Activated CD4-positive, alpha-beta memory T cell treated with anti-CD3 and anti-CD28 coated beads for 36 hours (primary cell): ENCODE measurements at places on chromosomes 16 and 17.

DNA sequence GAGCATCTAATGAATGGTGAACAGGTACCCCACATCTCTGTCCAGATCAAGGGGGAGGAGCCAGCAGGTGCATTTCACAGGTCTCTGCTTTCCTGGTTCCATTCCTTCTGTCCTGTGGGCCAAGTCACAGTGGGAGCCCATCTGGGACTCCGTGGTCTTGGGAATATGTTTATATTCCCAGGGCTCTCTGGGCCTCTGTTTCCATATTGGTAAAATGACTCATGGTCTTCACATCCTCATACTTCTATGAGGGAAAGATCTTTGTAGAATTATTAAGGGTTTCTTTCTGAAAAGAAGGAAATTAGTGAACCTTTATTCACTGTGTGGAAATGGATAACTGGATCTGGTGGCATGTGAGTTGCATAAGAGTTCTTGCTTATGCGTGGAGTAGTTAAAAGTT lies 6.2 kb downstream of the MYOCD start:
- no peak overlapping the region for H3K27ac ChIP-seq
- no peak for DNase-seq
- H3K4me3 ChIP-seq, result no peak overlapping the region

DNA sequence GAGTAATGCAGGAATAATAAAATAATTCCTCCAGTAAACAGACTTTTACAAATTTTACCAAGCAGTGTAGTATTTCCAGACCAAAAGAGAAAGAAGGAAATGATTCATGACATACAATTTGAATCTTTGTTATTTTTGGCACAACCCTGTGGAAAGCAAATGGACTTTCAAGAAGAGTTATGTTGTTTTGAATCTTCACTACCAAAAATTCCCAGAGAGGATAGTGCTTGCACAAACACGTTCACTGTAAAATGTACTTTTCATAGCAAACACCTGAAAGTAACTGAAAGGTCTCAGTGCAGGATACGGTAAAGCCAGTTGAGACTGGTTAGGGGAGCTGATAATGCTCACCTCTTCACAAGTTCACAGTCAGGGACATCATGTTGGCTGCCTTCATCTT lies 107.1 kb downstream of the USP22 start:
- no peaks in the 10 kb centered on the region for H3K36me3 ChIP-seq
- no peak overlapping the region for H3K4me3 ChIP-seq

DNA sequence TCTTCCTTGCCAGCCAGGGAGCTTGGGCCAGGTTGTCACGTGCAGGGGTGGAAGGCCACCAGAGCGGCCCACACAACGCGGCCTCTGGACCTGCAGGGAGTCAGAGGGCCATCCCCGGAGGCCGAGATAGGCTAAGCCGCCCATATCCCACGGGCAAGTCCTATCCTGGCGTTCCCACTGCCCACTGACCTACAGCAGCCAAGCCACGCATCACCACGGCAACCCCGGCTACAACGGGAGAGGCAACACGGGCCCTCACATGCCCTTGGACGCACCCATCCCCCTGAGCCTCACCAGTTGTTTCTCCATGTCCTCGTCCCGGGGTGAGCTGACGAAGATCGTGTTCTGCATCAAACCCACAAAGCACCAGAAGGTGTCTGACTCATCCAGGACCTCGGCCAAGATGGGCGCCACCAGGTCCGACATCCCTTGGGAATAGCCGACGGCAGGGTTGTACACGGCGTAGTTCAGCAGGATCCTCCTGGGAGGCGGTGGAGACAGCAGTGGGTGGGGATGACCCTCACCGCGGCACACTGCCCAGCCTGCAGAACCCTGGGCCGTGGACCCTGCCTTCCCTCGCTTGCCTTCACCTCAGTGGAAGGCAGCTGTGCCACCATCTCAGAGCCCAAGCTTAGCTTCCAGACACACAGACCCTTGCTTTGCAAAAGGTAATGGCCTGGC lies 88.2 kb downstream of the TBC1D16 start:
- DNase-seq, result no peak
- no peak overlapping the region for H3K4me3 ChIP-seq
- no peaks in the 10 kb centered on the region for H3K27me3 ChIP-seq
- H3K36me3 ChIP-seq, result no peaks in the 10 kb centered on the region
- H3K4me1 ChIP-seq, result peaks cover 7% of the 10 kb centered on the region

DNA sequence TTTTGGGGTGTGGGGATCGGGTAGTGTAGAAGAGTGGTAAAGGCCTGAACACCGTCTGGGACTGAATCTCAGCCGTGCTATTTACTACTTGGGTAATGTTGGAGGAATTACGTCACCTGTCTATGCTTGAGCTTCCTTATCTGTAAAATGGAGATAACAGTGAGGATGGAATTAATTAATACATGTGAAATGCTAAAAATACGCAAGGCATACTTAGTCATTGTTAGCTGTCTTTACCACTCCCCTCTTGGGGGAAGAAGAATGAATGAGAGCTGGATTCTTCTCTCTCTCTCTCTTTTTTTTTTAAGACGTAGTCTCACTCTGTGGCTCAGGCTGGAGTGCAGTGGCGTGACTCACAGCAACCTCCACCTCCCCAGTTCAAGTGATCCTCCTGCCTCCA lies 41.1 kb upstream of the TANGO6 start:
- H3K4me3 ChIP-seq, result no peak overlapping the region
- peaks cover 7% of the 10 kb centered on the region for H3K4me1 ChIP-seq
- peaks cover 2% of the 10 kb centered on the region for H3K27me3 ChIP-seq
- DNase-seq, result no peak
- H3K27ac ChIP-seq, result no peak overlapping the region

DNA sequence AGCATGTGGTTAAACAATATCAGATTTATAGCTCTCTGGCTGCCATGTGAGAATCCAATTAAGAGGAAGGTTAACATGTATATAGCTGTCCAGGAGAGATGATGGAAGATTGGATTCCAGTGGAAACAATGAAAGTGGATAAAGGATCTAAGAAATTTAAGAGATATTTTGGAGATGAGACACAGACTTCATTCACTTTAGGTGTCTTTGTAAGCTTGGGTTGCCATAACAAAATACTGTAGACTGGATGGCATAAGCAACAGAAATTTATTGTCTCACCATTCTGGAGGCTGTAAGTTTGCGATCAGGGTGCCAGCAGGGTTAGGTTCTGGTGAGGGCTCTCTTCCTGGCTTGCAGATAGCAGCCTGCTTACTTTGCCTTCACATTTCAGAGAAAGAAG lies 155.9 kb upstream of the MYOCD start:
- H3K27ac ChIP-seq, result no peak overlapping the region
- no peak for DNase-seq
- H3K4me1 ChIP-seq, result no peaks in the 10 kb centered on the region
- no peaks in the 10 kb centered on the region for H3K27me3 ChIP-seq

DNA sequence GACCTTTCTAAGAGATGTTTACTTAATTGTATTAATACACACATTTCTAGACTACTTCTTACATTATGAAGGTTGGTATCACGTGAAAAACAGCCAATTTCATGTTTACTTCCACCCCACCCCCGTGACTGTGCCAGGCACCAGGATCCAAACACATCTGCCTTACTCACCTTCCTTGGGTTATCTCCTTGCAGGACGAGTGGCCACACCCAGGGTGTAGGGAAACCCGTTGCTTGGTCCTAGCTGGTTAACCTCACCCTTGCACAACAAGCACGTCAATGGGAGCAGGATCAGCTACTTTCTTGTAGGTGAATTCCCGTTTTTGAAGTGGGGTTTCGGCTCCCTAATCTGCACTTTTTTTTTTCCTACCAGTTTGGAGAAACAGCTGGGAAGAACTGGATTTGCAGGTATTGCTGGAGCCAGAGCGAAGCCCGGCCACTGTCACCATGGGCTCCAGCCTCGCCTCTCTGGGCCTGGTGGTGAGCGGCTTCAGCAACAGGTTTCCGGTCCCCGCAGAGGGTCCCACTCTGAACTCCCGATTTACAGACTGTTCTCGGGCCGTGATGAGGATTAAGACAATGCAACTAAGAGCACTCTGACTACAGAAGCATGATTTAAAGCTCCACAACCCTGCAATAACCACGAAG lies 2.1 kb upstream of the UBB start:
- H3K36me3 ChIP-seq, result peaks cover 32% of the 10 kb centered on the region
- H3K27me3 ChIP-seq, result no peaks in the 10 kb centered on the region
- H3K27ac ChIP-seq, result no peak overlapping the region
- H3K4me3 ChIP-seq, result no peak overlapping the region

- no peak for DNase-seq
- no peak overlapping the region for H3K4me3 ChIP-seq
- H3K4me1 ChIP-seq, result no peaks in the 10 kb centered on the region
- H3K36me3 ChIP-seq, result no peaks in the 10 kb centered on the region
Measured at GRCh38 chr16:24315343-24315742, 59.2 kb downstream of the CACNG3 start.

DNA sequence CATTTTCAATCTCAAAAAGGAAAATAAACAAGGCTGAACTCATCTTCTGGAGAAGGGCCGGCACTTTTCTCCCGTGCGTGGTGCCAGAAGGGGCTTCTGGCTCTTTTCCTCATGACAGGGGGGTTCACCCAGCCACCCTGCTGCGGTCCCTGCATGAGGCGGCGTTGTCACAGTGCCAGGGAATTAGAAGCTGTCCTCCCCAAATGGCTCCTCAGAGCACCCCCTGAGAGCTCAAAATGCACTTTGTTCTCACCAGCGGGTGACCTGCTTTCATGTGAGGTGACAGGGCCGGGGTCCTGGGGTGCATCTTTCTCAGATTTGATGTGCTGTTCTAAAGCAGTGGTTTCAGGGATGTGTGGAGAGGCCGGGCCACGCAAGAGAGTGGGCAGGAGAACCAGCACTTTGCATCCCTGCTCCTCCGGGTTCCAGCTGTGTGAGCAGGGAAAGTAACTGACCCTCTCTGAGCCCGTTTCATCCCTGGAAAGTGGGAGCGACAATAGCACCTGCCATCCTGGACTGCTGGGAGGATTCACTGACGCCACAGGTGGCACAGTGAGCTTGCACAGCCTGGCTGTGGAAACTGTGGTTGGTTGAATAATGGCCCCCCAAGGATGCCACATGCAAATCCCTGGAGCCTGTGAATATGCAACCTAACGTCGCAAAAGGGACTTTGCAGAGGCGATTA lies 94.0 kb downstream of the FOXL1 start:
- DNase-seq, result no peak
- no peak overlapping the region for H3K4me3 ChIP-seq
- H3K36me3 ChIP-seq, result no peaks in the 10 kb centered on the region
- no peak overlapping the region for H3K27ac ChIP-seq

DNA sequence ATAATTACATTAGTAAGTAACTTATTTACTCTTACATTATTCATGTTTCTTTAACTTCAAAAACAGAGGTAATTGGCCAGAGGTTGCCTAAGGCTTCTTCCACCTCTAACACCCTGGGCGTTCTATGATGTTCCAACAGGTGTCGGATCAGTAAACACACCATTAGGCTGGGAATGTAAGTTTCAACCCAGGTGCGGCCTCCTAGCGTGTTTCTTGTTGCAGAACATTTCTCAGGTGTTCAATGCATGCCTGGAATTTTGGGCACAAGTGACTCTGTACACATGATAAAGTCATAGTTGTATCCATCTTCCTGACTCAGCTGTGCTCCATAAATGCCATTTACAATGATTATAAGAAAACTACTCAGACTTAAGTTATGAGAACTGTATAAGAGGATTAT lies 1.0 kb downstream of the KRTAP2-2 start:
- H3K36me3 ChIP-seq, result no peaks in the 10 kb centered on the region
- peaks cover 17% of the 10 kb centered on the region for H3K27me3 ChIP-seq
- no peak for DNase-seq
- H3K27ac ChIP-seq, result no peak overlapping the region

DNA sequence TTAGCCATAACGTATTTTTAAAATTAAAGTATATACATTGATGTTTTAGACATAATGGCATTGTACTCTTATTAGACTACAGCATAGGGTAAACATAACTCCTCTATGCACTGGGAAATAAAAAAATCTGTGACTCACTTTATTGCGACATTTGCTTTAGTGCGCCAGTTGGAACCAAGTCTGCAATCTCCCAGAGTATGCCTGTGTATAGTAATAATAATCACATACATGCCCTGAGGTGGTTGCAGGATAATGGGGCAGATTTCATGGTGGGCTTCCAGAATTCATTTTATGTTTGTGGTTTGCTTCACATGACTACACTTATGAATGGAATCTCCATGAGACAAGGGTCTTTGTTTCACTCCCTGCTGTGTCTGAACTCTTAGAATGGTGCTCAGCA lies 66.9 kb upstream of the N4BP1 start:
- no peak overlapping the region for H3K4me3 ChIP-seq
- peaks cover 7% of the 10 kb centered on the region for H3K27me3 ChIP-seq
- no peaks in the 10 kb centered on the region for H3K36me3 ChIP-seq
- no peaks in the 10 kb centered on the region for H3K4me1 ChIP-seq
- no peak overlapping the region for H3K27ac ChIP-seq

DNA sequence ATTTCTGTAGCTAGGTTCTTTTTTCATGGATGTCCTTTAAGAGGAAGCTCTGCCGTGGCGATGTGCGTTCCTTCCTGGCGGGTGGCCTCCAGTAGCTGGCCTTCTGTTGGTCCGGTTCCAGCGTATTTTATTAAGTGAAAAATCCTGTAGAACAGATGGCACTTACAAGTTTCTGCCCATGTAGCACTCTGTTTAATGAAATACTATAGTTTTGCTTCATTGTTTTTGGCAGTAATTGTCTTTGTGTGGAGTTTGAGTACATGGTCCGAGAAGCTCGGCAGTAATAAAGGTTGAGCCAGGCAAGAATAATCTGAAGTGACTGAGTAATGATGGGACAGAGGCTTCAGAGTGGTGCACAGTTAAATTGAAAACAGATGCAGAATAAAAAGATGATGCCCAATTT lies 20.4 kb downstream of the USP10 start:
- no peak overlapping the region for H3K27ac ChIP-seq
- DNase-seq, result no peak
- H3K27me3 ChIP-seq, result no peaks in the 10 kb centered on the region
- H3K36me3 ChIP-seq, result peaks cover 5% of the 10 kb centered on the region
- no peak overlapping the region for H3K4me3 ChIP-seq

DNA sequence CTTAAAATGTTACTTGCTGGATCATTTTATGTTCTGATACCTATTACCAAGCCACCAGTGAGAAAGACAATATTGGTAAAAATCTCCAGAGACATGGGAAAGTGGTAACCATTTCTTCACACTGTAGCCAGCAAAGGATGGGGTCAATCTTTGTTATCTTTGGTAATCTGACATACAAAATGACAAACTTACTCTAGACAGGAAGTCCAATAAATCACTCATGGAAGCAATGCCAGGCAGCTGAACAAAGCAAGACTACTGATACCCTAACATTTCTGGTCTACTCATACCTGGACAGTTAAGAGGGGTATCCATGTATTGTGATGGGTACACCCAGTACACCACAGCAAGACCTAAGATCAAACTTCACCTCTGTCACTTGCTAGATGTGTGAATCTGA lies 19.0 kb downstream of the GRB2 start:
- H3K36me3 ChIP-seq, result peaks cover 23% of the 10 kb centered on the region
- DNase-seq, result no peak
- H3K27ac ChIP-seq, result peak overlapping the region; percentile 24
- H3K4me3 ChIP-seq, result no peak overlapping the region

DNA sequence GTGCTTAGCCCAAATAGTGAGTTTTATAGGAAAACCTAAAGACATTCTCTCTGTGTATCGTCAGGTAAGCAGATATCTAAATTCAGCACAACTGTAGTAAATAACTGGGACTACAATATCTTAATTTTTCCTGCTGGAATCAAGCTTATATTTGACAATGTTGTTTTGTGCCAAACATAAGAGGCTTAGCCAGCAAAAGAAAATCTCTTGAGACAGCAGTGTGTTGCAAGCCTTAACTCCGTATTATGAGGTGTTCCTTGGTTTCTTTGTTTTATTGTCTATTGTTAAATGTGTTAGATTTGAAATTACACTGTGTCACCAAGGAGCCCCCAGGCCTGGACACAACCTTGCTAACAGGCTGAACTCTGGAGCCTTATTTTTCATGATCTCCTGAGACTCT lies 1570.6 kb upstream of the GOT2 start:
- DNase-seq, result no peak
- H3K36me3 ChIP-seq, result no peaks in the 10 kb centered on the region
